ENCODE measurements at places on chromosomes 11 and 22.

DNA sequence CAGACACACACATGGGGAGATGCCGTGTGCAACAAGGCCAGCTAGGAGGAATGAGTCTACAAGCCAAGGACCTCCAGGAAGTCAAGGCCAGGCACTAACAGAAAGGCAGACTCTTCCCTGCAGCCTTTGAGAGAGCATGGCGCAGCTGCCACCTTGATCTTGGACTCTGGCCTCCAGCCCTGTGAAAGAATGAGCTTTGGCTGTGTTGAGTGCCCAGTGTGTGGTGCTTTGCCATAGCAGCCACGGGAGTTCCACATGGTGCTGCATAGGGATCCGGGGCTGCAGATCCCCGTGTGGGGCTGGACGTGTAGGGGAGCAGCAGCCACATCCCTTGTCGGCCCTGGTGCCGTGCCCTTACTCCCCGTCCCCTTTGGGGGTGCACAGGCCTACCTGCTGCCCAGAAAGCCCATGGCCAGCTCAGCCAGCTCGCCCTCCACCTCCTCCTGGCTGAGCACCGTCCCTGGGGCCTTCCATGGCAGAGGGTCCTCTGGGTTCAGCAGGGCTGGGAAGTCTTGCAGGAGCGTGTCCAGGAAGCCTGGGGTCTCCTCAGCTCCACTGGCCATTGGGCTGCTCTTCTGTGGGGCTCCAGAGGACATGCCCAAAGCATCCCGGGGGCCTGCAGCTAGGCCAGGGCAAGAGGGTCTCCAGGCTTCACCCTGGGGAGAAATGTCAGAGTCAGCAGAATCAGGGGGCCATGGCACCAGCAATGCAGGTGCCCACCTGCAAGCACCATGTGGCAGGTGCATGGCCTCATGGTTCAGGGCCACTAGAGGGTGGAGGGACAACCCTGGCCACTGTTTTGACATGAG, 7.0 kb downstream of the PPM1F start:
- DNase-seq: no peak

DNA sequence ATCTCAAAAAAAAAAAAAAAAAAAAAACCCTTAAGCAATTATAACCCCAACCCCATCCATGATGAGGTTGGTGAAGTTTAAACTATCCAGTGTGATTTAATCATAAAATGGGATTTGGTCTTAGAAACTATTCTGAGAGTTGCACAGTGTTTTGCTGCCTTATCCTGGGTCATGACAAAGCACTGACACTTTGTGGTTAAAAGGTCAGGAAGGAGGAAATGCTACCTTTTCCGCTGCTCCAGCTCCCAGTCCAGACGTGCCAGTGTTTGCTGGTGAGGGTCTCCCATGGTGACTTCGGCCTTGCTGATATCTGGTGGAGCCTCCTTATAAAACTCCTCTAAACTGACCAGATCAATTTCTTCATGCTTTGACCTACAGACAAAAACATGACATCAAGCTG, 14.5 kb downstream of the THOC5 start:
- DNase-seq: no peak

- no peak for DNase-seq
Observed at GRCh38 chr11:127017482-127017881, 16.9 kb upstream of the KIRREL3 start.

DNA sequence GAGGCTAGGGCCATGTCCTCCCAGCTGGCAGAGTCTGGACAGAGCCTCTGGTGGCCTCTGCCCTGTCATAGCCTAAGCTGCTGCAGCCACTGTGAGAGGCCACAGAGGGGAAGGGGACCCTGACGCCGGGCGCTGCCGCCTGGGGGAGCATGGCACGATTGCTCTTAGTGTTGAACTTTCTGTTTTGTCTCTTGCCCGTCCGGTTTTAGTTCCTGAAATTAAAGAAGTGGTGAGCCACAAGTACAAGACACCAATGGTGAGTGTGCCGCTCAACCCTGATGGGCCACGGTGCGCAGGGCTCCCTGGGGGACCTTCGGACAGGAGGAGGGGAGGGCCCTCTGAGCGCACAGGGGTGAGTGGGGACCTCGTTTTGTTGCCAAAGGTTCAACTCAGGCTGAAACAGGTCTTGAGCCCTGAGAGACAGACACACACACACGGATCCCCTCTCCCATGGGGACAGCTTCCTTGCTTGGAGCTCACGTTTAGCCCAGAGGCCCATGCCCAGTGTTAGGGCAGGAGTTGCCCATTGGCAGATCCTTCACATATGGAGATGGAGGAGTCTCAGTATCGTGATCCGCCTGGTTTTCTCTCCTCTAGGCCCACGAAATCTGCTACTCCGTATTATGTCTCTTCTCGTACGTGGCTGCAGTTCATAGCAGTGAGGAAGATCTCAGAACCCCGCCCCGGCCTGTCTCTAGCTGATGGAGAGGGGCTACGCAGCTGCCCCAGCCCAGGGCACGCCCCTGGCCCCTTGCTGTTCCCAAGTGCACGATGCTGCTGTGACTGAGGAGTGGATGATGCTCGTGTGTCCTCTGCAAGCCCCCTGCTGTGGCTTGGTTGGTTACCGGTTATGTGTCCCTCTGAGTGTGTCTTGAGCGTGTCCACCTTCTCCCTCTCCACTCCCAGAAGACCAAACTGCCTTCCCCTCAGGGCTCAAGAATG, 23.8 kb downstream of the MYBPC3 start:
- no peak for DNase-seq

- no peak for DNase-seq
Observed at GRCh38 chr11:85749287-85749834, 61.6 kb downstream of the SYTL2 start.

DNA sequence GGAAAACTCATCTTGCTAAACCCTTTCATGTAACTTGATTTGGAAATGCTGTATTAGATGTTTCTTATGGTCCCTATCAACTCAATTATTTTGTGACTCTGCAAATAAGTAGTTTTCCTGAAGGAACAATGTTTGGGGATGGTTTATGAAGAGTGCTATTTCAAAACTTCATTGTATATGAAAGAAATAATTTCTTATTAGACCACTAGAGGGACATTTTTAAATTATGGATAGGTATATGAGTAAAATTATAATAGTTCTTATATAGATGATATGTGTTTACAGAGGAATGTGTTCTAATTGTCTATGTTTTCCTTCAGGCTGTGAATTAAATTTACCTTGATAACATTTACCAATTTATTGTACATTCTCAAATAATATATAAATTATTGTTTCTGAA, 509.4 kb upstream of the RAG2 start:
- DNase-seq: no peak

DNA sequence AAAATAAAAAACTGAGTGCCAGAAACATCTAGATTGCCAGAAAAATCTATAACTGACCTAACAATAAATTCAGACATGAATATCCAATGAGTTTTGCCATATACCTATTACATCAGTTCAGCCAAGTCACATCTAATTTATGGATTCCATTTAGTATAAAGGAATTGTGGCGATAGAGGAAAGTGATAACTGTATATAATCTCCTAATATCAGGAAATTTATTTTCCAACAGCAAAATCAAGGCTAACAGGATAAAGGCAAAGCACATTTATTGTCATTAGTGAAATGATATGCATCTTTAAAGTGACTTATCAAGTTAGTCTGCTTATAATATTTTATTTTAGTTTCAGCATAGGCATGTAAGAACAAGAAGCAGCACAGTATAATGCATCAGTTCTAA, 298.2 kb upstream of the PITPNB start:
- DNase-seq: no peak

DNA sequence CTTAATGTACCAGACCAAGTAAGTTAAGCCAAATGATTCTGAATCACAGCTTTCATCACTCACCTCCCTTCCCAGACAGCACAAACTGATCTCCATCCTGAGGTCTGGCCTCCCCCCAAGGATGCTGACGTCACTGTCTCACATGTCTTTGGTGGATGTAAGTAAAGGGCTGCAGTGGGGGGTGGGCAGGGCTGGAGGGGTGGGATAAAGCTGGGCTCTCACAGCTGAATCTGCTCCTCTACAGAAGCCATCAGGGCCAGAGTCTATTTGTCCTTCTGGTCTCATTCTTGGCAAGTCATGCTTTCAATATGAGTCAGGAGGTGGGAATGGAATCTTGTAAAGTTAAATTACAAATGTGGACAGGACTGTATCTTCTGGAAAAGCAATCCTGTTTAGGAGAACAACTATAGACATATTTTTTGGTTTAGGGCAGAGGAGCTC, 32.7 kb downstream of the P4HA3 start:
- no peak for DNase-seq

DNA sequence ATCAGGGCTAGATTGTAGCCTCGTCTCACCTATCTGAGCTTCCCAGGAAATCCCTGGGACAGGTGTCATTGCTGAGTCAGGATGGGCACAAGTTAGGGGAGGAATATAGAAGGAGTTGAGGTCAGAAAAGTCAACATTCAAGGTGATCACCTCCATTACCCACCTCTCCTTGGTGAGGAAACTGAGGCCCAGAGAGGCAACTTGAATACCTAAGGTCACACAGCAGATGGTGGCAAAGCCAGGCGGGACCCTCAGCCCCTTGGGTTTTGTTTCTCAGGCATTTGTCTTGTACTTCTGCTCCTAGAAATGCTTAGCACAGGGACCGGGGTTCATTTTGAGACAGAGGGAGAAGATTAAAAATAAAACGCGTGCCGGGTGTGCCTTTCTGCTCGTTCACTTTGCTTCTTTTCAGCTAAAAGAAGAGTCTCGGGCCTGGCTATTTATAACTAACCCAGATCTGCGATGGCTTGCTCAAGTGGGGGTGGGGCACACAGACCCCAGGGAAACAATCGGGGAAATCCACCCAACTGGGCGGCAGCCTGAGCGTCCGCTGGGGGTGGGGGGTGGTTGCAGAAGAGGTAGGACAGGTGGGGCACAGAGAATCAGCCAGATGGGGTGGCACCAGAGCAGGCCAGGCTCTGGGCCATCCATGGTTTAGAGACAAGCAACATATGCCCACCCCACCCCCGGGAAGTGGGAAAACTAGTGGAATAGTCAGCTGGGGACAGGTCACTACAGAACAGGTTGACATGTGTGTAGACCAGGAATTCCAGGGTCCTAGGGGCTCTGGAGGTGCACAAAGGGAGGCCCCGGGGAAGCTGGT, 3.9 kb upstream of the GNAZ start:
- no peak for DNase-seq

GRCh38 chr11:7532405-7533145, 18.8 kb downstream of the PPFIBP2 start:
- no peak for DNase-seq

- DNase-seq: no peak
Observed at GRCh38 chr22:46857885-46858143, 95.4 kb downstream of the TBC1D22A start.

- no peak for DNase-seq
Observed at GRCh38 chr11:130421199-130421585, 7.2 kb downstream of the ADAMTS8 start.

- no peak for DNase-seq
Observed at GRCh38 chr22:23850136-23850611, 7.5 kb upstream of the SLC2A11 start.

DNA sequence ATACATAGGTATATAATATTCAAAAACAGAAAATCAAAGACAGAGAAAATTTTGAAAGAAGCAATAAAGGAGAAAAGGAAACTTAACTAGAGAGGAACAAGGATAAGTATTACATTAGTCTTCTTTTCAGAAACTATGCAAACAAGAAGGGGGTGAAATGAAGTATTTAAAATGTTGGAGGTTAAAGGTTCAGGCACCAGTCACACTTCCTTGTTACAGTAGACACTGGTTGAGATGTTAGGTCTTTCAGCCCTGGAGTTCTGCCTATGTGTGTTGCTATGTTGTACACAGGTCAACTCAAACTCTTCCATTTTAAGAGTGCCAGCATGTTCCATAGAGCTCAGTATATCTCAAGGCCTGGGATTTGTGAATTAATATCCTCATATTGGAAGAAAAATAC, 6.0 kb upstream of the MS4A4A start:
- no peak for DNase-seq

- no peak for DNase-seq
Observed at GRCh38 chr22:33793475-33793874, 126.8 kb downstream of the LARGE1 start.

- no peak for DNase-seq
Observed at GRCh38 chr11:70834277-70834940, 418.0 kb downstream of the SHANK2 start.

DNA sequence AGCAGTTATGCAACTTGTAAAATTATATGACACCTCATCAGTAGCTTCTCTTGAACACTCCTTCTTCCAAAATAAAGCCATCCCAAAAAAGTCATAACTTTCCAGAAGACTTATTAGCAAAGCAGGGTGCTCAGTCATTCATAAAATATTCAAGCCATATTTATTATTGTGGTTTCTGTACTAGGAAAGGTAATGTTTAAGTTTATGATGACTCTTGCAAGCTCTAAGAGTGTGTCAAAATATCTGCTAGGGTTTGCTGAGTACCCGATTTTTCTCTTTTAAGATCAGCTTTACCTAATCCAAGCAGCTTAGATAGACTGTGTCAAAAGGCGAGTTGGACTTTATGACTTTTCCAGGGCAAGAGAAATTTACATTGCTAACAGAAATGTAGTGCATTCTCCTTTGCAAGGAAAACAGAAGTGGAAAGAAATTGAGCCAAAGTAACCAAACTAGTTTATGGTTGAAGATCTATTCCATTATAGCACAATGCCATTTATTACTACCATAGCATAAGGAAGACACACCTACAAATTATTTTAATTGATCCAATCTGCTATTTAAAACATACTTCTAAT, 98.0 kb upstream of the SOX6 start:
- DNase-seq: no peak

- no peak for DNase-seq
Observed at GRCh38 chr11:8258784-8259183, 4.9 kb downstream of the LMO1 start.

GRCh38 chr11:55942785-55943392, 6.7 kb upstream of the OR5I1 start:
- peak; percentile 40 for DNase-seq

DNA sequence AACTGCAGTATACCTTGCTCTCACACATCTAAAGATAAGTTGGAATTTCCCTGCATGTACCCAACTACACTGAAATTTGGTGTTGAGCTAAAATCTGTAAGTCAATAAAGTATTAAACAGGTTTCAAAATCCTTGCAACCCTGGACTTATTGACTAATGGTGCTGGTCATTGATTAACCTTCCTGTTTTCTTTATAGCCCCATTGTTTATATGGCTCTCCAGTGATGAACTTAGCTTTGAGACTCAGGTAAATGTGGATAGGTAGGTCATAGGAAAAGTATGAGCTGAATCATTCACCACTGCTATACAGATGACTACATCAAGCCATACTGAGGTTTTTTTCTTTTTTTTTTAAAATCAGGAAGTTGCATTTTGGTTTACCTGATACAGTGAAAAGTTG, 132.7 kb downstream of the FAT3 start:
- DNase-seq: no peak

- no peak for DNase-seq
Observed at GRCh38 chr22:36807627-36808026, 9.2 kb downstream of the PVALB start.

Data from NCI-H1694 (cell line).